ENCODE measurements at places on chromosomes 12 and 14. TPM values are rescaled to one million over a fixed set of nuclear protein-coding genes. Genes with fewer than 3 reads are reported as not detected.
A peak's percentile ranks its signal among the peaks of the same experiment; 100 is the strongest.

- H3K4me1 ChIP-seq: peaks cover 12% of the 10 kb centered on the region
- H3K27ac ChIP-seq: peak overlapping the region; percentile 97
- peak overlapping the region; percentile 73 for H3K4me3 ChIP-seq
These were observed 713 bp upstream of the FBXL14 start for GRCh38 chr12:1595026-1595561.

EPYC gene
- not detected for total RNA-seq

DNA sequence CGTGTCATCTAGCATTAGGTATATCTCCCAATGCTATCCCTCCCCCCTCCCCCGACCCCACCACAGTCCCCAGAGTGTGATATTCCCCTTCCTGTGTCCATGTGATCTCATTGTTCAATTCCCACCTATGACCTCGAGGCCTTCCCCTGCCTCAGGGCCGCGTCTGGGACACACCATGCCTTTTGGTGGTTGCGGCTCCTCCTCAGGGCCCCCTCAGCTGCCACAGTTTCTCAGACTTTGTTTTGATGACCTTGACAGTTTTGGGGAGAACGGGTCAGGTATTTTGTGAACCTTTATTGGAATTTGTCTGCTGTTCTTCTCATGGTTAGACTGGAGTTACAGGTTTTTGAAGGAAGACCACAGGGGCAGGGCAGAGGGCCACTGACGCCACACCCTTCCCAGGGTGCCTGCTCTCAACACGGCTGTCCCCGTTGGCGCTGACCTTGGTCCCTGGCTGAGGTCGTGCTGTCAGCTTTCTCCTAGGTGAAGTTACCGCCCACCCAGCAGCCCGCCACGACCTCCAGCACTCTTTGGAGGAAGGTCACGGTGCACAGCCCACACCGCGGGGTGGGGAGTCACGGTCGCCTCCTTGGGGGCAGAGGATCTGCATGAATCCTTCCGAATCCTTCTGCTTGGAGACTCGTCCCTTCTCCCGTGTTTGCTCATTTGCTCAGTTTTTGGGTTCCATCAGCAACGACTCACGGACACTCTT is 130.5 kb downstream of the KIF26A start:
- no peak for DNase-seq
- H3K4me3 ChIP-seq: no peak overlapping the region
- peaks cover 4% of the 10 kb centered on the region for H3K27me3 ChIP-seq
- no peak overlapping the region for H3K27ac ChIP-seq
- H3K4me1 ChIP-seq: no peaks in the 10 kb centered on the region

DNA sequence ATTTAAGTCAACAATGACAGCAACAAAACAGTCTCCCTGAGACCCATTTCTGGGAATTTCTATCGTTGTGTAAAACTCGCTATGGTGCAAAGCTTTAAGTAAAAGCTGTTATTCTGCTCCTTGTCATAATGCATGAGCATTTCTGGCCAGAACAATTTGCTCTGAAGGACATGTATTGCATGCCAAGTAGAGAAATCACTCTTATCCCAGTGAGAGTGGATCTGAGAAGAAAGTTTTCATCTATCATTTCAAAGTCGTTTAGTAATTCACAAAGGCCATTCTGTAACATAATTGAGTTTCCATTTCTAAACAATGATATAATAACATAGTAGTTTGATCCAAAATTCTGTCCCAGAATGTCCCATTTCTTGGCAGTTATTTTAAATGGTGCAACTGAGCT is 86.6 kb downstream of the TBC1D30 start:
- no peak for DNase-seq
- H3K4me1 ChIP-seq: no peaks in the 10 kb centered on the region
- no peak overlapping the region for H3K27ac ChIP-seq
- no peaks in the 10 kb centered on the region for H3K27me3 ChIP-seq

GRCh38 chr12:75345531-75345930 is 11.1 kb downstream of the GLIPR1L1 start:
- no peaks in the 10 kb centered on the region for H3K36me3 ChIP-seq
- no peaks in the 10 kb centered on the region for H3K27me3 ChIP-seq
- H3K4me1 ChIP-seq: no peaks in the 10 kb centered on the region
- no peak for DNase-seq
- no peak overlapping the region for H3K27ac ChIP-seq

OASL gene
- 0.91 TPM for total RNA-seq

DNA sequence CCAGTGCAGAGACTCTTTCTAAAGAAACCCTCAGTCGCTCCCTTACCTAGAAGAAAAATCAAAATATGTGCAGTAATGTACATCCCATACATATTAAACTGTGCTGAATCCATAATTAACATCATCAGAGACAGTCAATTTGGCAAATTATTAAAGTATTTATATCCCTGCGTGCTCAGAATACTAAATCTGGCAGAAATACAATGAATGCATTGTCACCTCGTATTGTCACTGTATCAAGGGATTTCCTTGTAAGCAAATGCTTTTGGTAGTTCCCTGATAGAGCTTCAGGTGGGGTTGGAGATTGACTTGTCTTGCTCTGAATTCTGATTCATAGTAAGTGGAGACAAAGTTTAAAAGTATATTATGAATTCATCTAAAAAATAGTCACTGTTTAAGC is 319.1 kb downstream of the PPFIA2 start:
- DNase-seq: no peak
- no peaks in the 10 kb centered on the region for H3K27me3 ChIP-seq
- H3K27ac ChIP-seq: no peak overlapping the region

GRCh38 chr12:1737652-1738286 is 46.9 kb downstream of the ADIPOR2 start:
- H3K27ac ChIP-seq: no peak overlapping the region
- DNase-seq: no peak
- H3K36me3 ChIP-seq: no peaks in the 10 kb centered on the region
- no peak overlapping the region for H3K4me3 ChIP-seq

PLA2G1B gene
- total RNA-seq: not detected

- no peak overlapping the region for H3K27ac ChIP-seq
- DNase-seq: no peak
- peaks cover 10% of the 10 kb centered on the region for H3K36me3 ChIP-seq
These were observed 3.7 kb downstream of the SIVA1 start for GRCh38 chr14:104756477-104757237.
